ENCODE measurements at places on chromosomes 2 and 18.

- DNase-seq = no peak
Measured at GRCh38 chr2:99425022-99425421, 64.8 kb downstream of the REV1 start.

DNA sequence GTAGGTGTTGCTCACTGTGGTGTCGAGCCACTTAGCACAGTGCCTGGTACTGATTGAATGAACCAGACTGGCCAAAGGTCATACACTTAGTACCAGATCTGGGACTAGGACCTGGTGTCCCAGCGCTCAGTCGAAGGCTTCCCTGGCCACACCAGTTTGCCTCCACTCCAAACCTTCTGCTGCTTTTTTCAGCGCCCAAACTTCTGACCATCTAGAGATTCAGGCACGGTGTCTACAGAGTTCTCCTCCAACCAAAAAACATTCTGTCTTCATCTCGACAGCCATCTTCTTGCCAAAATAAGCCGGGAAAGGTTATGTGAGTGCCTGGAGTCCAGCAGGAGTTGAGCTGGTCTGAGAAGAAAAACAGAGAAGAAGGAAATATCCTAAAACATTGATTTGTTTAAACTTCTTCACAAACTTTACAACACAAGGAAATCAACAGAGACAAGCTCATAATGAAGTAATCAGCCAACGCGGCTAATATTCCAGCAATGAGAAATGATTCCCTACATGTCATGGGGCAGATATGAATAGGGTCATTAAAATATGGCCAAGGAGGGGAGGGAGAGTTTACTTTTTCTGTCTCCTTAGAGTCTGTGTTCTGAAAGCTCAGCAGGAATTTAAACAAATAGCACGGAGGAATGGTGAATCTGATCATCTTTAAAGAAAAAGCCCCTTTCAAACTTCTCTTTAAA lies 2.3 kb upstream of the GLI2 start:
- DNase-seq = no peak

- DNase-seq = no peak
Measured at GRCh38 chr2:170222298-170222697, 44.4 kb downstream of the MYO3B start.

DNA sequence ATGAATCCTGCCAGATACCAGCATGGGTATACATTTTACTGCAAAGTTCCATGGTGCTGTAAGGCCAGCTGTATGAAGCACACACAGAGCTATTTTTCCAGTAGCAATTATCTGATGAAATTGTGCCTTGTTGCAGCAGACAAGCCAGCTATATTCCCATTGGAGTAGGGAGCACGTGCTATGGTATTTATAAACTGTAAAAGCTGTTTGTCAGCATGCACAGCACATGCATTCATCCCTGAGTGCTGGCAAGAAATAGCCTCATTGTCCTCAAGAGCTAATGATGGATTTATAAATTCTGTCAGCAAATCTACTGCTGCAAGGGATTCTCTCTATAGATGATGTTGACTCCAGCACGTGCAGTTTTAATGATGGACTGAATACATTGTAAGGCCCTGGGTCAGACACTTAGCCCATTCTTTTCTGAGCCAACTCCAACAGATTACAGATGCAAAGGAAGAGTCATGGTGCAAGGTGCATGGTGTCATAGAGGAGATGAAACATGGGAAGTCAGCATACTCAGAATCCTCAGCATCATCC lies 61.7 kb downstream of the KCNS3 start:
- no peak for DNase-seq

GRCh38 chr2:99734236-99734635 lies 244.4 kb upstream of the REV1 start:
- DNase-seq = no peak

DNA sequence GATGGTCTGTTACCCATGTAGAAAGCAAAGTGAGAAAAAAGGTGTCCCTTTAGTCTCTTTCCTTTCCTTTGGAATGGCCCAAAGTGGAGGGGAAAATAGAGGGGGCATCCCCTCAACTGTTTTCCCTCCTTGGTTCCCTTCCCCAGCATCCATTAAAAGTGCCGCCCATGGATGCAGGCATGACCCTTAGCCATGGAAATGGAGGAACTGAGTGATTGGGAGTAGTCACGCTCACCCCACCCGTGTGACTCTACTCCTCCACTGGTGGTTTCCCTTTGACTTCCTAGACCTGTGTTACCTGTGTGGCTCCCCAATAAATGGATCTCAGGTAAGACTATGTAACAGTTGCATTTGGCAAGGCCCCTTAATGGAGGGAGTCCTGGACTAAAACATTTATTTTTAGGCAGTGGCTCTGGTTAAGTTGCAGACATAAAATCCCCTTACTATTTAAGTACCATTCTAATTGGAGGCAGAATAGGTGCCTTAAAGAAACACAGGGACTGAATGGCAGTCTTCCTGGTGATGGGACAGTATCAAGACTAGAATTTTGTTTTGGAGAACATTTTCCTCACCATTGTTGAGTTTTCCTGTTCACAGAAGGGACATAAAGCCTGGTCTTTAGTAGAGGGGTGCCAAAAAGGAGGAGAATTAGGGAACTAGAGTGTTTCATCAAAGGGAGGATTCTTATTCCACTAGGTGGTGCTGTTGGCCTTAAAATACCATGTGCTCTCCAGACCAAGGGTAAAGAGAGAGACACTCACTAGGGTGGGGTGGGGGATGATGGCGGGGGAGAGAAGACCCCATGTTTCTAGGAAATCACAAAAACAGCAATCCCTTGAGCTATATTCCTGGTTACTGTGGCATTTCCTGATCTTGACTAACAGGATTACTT lies 25.7 kb upstream of the PLA2R1 start:
- DNase-seq = no peak

GRCh38 chr2:25366629-25367028 lies 24.9 kb upstream of the DNMT3A start:
- DNase-seq = no peak

DNA sequence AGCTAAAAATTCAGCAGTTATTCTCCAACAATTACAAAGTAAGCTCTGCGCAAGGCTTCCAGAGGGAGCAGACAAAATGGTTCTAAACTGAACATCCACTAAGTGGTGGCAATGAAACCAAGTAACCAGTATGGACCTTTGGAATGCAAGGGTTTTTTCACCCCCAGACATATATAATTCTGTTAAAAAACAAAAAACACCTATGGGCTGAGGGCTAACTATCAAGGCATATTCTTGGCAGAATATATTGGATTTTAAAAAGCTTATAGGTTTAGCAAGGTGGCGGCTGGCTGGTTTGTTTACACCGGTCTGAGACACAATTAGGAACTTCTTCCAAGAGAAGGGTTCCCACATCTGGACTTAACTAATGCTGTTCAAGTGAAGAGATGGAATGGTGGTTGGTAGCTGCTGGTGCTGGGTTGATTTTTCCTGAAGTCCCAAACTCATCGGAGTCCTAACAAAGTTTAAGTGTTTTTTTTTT lies 2.8 kb downstream of the ZFP36L2 start:
- no peak for DNase-seq

DNA sequence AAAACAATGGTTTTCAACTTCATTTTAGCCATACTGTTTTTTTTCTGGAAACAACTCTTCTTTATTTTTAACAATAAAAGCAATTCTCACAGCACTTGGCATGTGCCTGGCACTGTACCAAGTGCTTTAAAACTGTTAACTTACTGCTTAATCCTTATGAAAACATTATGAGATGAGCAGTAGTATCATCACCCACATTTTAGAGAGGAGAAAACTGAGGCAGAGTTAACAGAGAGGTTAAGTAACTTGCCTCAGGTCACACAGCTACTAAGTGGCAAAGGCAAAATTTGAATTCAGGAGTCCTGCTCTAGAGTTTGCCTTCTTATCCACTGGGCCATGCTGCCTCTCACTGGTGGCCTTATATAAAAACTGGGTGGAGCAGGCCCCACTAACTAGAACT lies 23.2 kb downstream of the CTIF start:
- no peak for DNase-seq

GRCh38 chr2:172578054-172578453 lies 22.2 kb downstream of the PDK1 start:
- no peak for DNase-seq

GRCh38 chr2:219718066-219718465 lies 90.6 kb downstream of the SLC4A3 start:
- DNase-seq = no peak

- no peak for DNase-seq
Measured at GRCh38 chr2:159907909-159908308, 109.9 kb upstream of the CD302 start.

GRCh38 chr18:57569133-57569532 lies 17.4 kb downstream of the FECH start:
- no peak for DNase-seq

GRCh38 chr2:222042666-222043065 lies 256.1 kb downstream of the PAX3 start:
- no peak for DNase-seq

DNA sequence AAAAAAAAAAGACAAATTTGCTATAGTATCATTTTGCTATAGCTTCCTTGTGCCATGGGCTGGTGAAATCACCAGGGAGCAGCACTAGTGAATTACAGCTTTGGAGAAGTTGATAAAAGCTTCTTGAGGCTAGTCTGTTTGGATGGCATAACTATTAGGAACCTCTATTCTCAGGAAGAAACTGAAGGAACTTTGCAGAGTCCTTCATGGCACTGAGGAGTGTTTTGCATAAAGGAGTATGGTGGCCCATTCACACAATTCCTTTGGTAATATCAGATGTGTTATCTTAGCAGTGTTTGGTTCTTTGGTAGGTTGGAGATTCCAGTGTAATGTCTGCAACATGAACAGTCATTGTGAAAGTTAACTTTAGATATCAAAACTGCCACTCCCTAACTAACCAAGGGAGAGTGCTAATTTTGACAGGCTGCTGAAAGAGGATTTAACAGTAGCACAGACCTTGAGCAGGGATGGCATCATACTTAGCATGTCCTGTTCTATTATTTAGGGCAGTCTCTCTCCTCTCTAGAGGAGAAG lies 76.6 kb upstream of the ZFP36L2 start:
- DNase-seq = no peak

- no peak for DNase-seq
Measured at GRCh38 chr18:32025744-32026143, 7.1 kb downstream of the RNF125 start.

- no peak for DNase-seq
Measured at GRCh38 chr2:120873958-120874887, 138.6 kb downstream of the GLI2 start.

DNA sequence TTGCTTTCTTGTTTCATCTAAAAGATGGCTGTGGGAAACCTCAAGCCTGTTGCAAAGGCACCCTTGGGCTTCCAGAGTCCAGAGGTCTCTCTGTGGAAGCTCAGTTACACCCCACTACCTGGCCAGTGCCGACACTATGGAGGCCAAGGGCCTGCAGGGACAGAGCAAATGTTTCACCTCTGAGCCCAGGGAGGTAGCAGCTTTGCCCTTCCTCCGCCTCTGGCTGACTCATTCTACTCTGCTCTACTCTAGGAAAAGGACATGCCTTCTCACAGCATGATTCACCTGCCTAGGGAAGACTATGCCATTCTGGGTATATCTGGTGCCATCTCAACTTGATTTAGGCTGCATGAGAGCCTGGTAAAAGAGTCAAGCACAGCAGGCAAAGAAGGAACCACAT lies 12.2 kb downstream of the MYOM1 start:
- peak; percentile 25 for DNase-seq

Measured in AG20443 (cell line).